G401 (cell line): ENCODE measurements at places on chromosomes 6 and 20.

DNA sequence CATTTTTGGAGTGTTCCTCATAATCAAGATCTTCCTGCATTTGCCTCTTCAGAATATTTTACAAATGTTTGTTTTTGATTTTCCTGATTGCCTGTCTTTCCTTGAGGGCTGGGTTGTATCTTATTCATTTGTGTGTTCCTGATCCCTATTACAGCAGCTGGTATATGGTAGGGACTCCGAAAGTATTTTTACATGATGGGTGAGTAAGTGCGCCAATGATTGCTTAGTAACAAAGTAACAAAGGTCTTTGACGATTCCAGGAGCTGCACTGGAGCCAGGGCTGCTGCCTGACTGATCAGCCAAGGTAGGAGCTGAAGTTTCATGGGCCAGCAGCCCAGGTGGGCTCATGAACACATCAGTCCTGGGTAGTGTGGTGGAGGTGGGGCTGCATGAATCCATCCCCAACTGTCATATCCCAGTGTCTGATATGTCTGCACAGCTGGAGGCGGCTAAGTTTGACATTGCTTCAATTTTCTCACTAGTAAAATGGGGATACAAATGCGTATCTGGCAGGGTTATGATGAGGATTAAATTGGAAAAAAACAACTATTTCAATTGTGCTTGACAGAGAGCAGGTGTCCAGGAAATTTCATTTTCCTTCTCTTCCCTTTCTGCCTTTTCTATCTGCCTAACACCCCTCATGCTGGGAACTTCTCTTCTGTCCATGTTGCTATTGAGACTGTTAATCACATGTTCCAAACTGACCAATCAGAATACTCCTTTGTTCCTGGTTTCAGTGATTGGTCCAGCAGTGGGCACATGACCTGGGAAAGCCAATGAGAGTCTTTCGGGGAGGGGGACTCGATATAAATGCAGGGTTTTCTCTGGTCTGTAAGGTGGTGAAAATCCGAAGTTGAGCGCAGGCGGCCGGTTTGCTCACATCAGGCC, 90.7 kb downstream of the CDH26 start:
- DNase-seq, result no peak

DNA sequence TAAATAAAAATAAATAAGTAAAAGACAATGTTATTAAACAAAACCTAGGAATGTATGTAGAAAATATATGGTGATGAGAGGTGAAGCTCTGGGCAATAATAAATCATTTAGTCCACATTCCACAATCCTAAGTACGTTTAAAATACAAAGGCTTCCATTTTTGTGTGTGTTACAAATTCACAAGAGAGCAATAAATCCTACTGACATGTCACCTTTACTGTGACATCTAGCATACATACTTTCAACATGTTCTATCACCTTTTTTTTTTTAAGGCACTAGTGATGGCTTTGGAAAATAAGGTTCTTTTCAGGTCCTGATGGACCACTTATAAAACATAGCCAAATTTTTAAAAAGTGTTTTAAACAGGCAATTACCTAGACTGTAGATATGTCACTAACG, 12.0 kb downstream of the REV3L start:
- no peak for DNase-seq

DNA sequence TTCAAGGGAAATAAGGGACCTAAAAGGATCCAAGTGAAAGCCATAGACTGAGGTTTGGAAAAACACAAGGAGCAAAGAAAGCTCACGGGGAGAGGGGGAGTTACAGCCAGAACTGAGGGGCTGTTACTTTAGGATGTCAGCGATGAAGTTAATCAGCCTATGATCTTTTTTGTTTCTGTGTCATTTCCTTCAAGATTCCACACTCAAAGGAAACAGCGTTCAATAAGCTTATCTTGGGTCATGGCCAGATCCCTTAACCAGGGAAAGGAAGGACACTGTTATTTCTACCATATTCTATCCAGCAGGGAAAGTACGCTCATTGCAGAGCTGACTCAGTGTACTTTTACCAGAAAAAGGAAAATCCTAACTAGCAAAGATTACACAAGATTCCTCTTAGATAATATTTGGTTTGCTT, 132.8 kb downstream of the PFDN4 start:
- DNase-seq, result no peak

DNA sequence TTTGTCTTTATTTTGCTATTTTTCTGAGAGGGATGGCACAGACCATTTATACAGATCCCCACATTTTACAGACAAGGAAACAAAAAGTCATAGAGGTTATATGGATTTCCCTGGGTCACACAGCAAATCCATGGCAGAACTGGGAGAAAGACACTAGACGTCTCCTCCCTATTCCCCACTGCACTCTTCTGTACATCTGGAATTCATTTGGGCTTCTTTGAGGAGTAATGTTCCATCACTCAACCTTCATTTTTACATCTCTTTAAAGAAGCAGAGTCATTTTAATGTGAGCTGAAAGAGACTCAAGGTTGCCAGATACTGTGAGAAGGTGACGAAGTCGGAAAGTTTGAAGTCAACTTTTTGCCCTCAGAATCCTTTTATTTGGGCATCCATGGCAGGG, 207.3 kb downstream of the OTOR start:
- no peak for DNase-seq

DNA sequence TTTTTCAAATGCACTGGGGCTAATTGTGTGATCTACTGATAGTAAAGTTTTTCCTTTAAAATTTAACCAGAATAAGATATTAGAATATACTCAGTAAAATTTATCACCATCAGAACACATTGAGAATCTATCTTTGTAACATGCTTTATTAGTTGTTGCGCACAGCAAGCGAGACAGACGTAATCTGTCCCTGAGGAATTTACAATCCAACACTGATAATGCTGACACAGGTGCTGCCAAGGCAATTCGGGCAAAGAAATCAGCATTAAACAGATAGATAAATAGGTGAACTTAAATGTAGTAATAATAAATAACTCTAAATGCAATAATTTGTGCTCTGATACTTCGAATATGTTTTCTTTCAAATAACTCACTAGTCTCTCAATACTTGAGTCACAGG, 607.2 kb downstream of the HTR1B start:
- no peak for DNase-seq

GRCh38 chr6:88641178-88641903, 322.1 kb downstream of the RNGTT start:
- no peak for DNase-seq

DNA sequence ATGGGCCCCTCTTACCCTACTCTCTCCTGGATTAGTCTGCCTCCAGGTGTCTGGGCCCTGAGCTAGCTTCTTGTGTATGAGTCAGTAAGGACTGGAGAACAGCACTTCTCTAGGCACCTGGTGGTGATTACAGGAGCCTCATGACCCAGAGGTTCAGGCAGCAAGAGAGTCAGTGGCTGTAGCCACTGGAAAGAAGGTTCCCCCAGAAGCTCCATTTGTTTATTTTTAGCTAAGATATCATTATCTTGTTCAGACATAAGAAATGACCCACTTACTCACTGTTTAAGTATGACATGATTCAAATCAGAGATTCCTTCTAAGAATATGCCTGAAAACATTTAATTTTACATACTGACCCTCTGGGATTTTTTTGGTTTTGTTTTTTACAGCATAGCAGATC, 23.6 kb upstream of the SLC4A11 start:
- no peak for DNase-seq

GRCh38 chr6:92810913-92811312, 608.4 kb downstream of the EPHA7 start:
- DNase-seq, result peak; percentile 25
